ENCODE measurements at places on chromosomes 1 and 21. TPM values are rescaled to one million over a fixed set of nuclear protein-coding genes. Genes with fewer than 3 reads are reported as not detected.
A peak's percentile ranks its signal among the peaks of the same experiment; 100 is the strongest.

DNA sequence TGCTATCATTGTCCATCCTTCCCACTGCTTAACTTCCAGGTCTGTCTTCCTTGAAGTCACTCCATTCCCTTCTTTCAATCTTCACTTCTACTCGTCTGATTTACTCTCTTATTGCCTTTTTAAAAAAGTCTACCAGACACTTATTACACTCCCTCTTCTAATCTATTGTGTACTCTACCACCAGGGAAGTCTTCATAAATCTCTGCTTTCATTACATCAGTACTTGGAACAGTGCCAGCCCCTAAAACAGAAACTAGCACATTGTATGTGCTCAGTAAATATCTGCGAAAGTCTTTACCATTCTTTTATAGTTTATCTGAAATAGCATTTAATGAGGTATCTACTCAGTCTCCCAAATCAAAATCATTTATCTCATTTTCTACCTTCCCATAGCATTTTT, 236.4 kb downstream of the USH2A start:
- no peak for DNase-seq
- no peaks in the 10 kb centered on the region for H3K27me3 ChIP-seq
- no peak overlapping the region for H3K27ac ChIP-seq
- H3K4me1 ChIP-seq = no peaks in the 10 kb centered on the region
- H3K36me3 ChIP-seq = no peaks in the 10 kb centered on the region

- no peak overlapping the region for H3K27ac ChIP-seq
- no peak for DNase-seq
- no peaks in the 10 kb centered on the region for H3K27me3 ChIP-seq
- H3K4me1 ChIP-seq = no peaks in the 10 kb centered on the region
- no peak overlapping the region for H3K4me3 ChIP-seq
Measured at GRCh38 chr1:217027403-217028080, 304.3 kb upstream of the ESRRG start.

GRCh38 chr1:154568157-154568815, 708 bp downstream of the CHRNB2 start:
- peaks cover 13% of the 10 kb centered on the region for H3K27me3 ChIP-seq
- H3K4me3 ChIP-seq = no peak overlapping the region
- no peaks in the 10 kb centered on the region for H3K36me3 ChIP-seq
- H3K27ac ChIP-seq = no peak overlapping the region
- no peaks in the 10 kb centered on the region for H3K4me1 ChIP-seq

- H3K36me3 ChIP-seq = no peaks in the 10 kb centered on the region
- H3K27me3 ChIP-seq = no peaks in the 10 kb centered on the region
- no peak overlapping the region for H3K4me3 ChIP-seq
- H3K27ac ChIP-seq = no peak overlapping the region
Measured at GRCh38 chr1:174703309-174703708, 255.5 kb downstream of the GPR52 start.

DNA sequence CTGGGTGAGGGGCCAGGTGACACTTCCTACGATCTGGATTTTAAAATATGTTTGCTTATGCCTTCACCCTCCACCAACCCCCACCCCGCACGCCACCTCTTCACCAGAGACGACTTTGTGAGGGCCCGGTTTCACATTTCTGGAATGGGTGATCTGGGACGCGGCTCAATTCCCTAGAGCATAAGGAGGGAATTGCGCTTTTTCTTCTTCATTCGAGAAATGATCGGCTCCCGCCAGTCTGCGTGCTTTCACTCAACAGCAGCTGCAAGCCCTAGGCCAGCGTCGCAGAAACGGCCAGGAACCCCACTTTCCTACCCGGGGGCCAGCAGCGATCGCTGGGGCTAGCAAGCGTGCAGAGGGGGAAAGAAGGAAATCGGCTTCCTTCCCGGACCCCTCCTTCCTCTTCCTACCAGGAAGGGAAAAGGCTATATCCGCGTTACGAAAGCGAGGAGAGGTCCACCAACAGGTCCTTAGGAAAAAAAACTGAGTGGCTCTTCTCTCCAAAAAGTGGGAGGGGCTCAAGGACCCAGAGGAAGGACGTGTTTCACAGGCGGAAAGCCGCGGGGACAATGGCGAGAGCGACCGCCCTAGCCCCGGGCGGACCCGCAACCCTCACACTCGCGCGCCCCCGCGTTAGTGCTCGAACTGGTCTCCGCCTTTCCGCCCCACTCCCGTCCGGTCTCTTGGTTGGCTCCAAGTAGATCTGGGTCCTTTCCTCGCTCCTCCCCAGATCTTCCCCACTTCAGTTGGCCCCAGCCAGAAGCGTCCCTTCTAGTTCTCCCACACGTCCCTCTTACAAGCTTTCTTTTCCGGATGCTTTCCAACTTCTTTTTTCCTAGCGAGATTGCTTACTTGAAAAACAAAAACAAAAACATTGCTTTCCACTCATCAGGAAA, 1.1 kb upstream of the ADAMTS1 start:
- H3K4me1 ChIP-seq = peaks cover 36% of the 10 kb centered on the region
- DNase-seq = peak; percentile 59
- H3K27ac ChIP-seq = peak overlapping the region; percentile 59
- peaks cover 16% of the 10 kb centered on the region for H3K27me3 ChIP-seq

GRCh38 chr1:70150444-70150843, 54.9 kb downstream of the LRRC40 start:
- no peak overlapping the region for H3K27ac ChIP-seq
- no peaks in the 10 kb centered on the region for H3K27me3 ChIP-seq
- no peaks in the 10 kb centered on the region for H3K36me3 ChIP-seq

GRCh38 chr1:100415498-100415778, 63.1 kb downstream of the CDC14A start:
- H3K36me3 ChIP-seq = no peaks in the 10 kb centered on the region
- no peak overlapping the region for H3K4me3 ChIP-seq
- H3K4me1 ChIP-seq = peaks cover 17% of the 10 kb centered on the region
- DNase-seq = peak; percentile 32
- no peak overlapping the region for H3K27ac ChIP-seq

DNA sequence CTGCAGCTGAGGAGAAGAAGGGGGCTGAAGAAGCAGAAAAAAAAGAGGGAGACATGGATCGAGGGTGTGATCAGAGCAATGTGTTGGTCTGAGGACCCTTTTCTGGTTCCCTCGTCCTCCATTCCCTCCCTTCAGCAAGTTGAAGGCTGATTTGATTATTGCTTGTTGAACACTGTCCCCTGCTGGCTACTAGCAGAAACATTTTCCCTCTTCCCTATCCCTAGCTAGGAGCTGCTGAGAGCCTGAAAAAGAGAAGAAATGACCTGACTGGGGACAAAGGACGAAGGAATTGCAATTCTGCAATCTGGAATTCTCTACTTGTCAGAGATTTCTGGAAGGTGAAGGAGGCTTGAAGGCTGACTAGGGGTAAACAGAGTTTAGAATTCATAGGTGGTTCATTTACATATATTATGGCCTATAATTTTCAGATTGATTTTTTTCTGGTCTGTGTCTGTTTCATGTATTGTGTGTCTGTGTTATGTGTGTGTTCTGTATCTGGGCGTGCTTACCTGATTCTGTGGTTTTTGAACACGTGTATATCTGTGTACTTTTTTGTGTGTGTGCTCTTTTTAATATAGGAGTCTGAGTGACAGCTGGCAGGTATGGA, 9.8 kb downstream of the NHLH1 start:
- H3K27ac ChIP-seq = no peak overlapping the region
- H3K36me3 ChIP-seq = no peaks in the 10 kb centered on the region
- H3K4me1 ChIP-seq = no peaks in the 10 kb centered on the region
- peaks cover 20% of the 10 kb centered on the region for H3K27me3 ChIP-seq
- DNase-seq = peak; percentile 65

- H3K4me1 ChIP-seq = no peaks in the 10 kb centered on the region
- no peaks in the 10 kb centered on the region for H3K27me3 ChIP-seq
- no peak overlapping the region for H3K4me3 ChIP-seq
- DNase-seq = no peak
Measured at GRCh38 chr1:166271151-166271538, 104.3 kb upstream of the FAM78B start.

DNA sequence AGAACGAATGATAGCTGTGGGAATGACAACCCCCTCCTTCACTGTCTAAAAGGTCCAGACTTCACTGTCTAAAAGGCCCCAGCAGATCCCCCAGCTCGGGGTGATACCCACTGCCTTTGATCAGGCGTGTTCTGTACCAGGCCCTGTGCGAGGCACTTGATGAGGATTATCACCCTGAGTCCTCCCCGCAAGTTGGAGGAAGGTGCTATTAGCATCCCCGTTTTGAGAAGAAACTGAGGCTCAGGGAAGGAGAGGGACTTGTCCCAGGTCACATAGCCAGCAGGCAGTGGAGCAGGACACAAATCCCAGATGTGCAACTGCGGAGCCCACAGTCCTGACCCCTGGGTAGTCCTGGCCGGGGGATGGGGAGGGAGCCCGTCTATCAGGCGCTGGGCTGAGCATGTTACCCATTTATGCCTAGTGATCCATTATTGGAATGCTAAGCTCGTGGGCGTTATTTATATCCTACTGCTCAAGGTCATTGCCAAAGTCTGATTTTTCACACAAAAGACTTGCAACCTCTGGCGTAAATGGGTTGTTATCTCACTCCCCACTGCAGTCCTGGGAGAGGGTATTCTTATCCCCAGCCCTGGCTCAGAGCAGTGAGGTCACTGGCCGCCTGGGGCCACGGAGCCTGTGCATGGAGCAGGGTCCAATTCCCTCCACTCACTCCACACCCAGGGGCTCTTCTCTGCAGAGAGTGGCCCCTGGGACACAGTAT, 722.2 kb downstream of the MATN1 start:
- no peaks in the 10 kb centered on the region for H3K36me3 ChIP-seq
- H3K4me1 ChIP-seq = no peaks in the 10 kb centered on the region
- H3K27ac ChIP-seq = no peak overlapping the region
- DNase-seq = no peak
- H3K4me3 ChIP-seq = no peak overlapping the region

GBP4 gene
- total RNA-seq = 7.6 TPM

- H3K27ac ChIP-seq = no peak overlapping the region
- H3K4me3 ChIP-seq = no peak overlapping the region
- no peaks in the 10 kb centered on the region for H3K4me1 ChIP-seq
- no peaks in the 10 kb centered on the region for H3K36me3 ChIP-seq
- no peaks in the 10 kb centered on the region for H3K27me3 ChIP-seq
Measured at GRCh38 chr1:88029142-88029541, 654.9 kb upstream of the PKN2 start.

GRCh38 chr1:68166348-68166747, 66.0 kb downstream of the WLS start:
- DNase-seq = no peak
- no peaks in the 10 kb centered on the region for H3K36me3 ChIP-seq
- H3K27me3 ChIP-seq = no peaks in the 10 kb centered on the region
- H3K4me1 ChIP-seq = no peaks in the 10 kb centered on the region

- H3K36me3 ChIP-seq = no peaks in the 10 kb centered on the region
- peaks cover 17% of the 10 kb centered on the region for H3K4me1 ChIP-seq
- no peak for DNase-seq
- no peak overlapping the region for H3K27ac ChIP-seq
Measured at GRCh38 chr1:3541936-3542335, 69.4 kb downstream of the MEGF6 start.

DNA sequence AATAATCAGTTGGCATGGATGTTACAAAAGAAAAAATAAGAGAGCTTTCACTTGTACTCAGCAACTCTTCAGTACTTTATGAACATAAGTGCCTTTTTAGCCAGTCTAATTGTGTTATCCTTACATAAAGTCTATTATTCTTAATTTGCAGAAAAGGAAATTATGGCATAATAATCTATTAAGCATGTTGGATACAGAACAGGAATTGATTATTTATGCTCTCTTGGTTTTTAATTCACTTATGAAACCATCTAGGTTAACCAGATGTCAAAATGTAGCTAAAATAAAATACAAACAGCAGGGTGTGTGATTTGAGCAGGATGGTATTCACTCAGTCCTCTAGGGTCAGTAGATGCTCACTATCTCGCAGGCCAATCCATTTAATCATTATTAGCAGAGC, 79.7 kb downstream of the PLPPR5 start:
- no peaks in the 10 kb centered on the region for H3K27me3 ChIP-seq
- peaks cover 6% of the 10 kb centered on the region for H3K4me1 ChIP-seq
- DNase-seq = no peak
- no peaks in the 10 kb centered on the region for H3K36me3 ChIP-seq
- H3K4me3 ChIP-seq = no peak overlapping the region
- H3K27ac ChIP-seq = no peak overlapping the region

- no peak overlapping the region for H3K27ac ChIP-seq
- no peak overlapping the region for H3K4me3 ChIP-seq
- peaks cover 13% of the 10 kb centered on the region for H3K4me1 ChIP-seq
Measured at GRCh38 chr1:33473900-33474299, 1.5 kb downstream of the ZSCAN20 start.

Data from endothelial cell of umbilical vein (primary cell).